ENCODE measurements at places on chromosomes 1 and 21. TPM values are rescaled to one million over a fixed set of nuclear protein-coding genes. Genes with fewer than 3 reads are reported as not detected.

The KIF26B gene
- 1.7 TPM for total RNA-seq

The FCRL6 gene
- total RNA-seq, result 0.90 TPM

The SRGAP2 gene
- total RNA-seq, result 114 TPM

The S100A9 gene
- total RNA-seq, result 793 TPM

The PTPRC gene
- 14.0 TPM for total RNA-seq

The NTNG1 gene
- total RNA-seq, result 1.4 TPM

The CYP4A22 gene
- total RNA-seq, result 3.6 TPM

The MAP10 gene
- total RNA-seq, result 3.0 TPM

The KIF14 gene
- 0.30 TPM for total RNA-seq

The KRTAP13-2 gene
- total RNA-seq, result not detected

The C1orf185 gene
- not detected for total RNA-seq

The RGS7 gene
- total RNA-seq, result 1.0 TPM

The PLA2G2E gene
- total RNA-seq, result not detected

The EPHA10 gene
- 0.21 TPM for total RNA-seq

The KRTAP20-2 gene
- total RNA-seq, result not detected

The CMPK1 gene
- total RNA-seq, result 69.9 TPM

The TRIM63 gene
- total RNA-seq, result 0.21 TPM

The SELP gene
- 18.2 TPM for total RNA-seq

The ALPL gene
- total RNA-seq, result 3.9 TPM

The TNFSF18 gene
- not detected for total RNA-seq

The AJAP1 gene
- total RNA-seq, result under 0.01 TPM

The FAM229A gene
- total RNA-seq, result 15.7 TPM

The S100A7A gene
- not detected for total RNA-seq

The OTUD3 gene
- 4.6 TPM for total RNA-seq

The LYST gene
- 62.6 TPM for total RNA-seq

The CLEC20A gene
- 1.5 TPM for total RNA-seq

The ZYG11A gene
- total RNA-seq, result not detected

The NBPF4 gene
- 0.42 TPM for total RNA-seq

The CLIC6 gene
- 8.7 TPM for total RNA-seq

The RIPK4 gene
- total RNA-seq, result 0.66 TPM

The KCNN3 gene
- 0.21 TPM for total RNA-seq

The EIF4G3 gene
- total RNA-seq, result 41.2 TPM

The AGT gene
- total RNA-seq, result 3.9 TPM

The KIF17 gene
- total RNA-seq, result 4.2 TPM

The RNU11 gene
- total RNA-seq, result not detected

The CACHD1 gene
- total RNA-seq, result 10.4 TPM

The KANK4 gene
- total RNA-seq, result 48.2 TPM

The COL6A1 gene
- total RNA-seq, result 494 TPM

The RABGGTB gene
- 42.2 TPM for total RNA-seq

The ASTN1 gene
- 0.30 TPM for total RNA-seq

Measured in tibial nerve (tissue), 4 donors.